ENCODE measurements at places on chromosomes 16 and 17.
A peak's percentile ranks its signal among the peaks of the same experiment; 100 is the strongest.

DNA sequence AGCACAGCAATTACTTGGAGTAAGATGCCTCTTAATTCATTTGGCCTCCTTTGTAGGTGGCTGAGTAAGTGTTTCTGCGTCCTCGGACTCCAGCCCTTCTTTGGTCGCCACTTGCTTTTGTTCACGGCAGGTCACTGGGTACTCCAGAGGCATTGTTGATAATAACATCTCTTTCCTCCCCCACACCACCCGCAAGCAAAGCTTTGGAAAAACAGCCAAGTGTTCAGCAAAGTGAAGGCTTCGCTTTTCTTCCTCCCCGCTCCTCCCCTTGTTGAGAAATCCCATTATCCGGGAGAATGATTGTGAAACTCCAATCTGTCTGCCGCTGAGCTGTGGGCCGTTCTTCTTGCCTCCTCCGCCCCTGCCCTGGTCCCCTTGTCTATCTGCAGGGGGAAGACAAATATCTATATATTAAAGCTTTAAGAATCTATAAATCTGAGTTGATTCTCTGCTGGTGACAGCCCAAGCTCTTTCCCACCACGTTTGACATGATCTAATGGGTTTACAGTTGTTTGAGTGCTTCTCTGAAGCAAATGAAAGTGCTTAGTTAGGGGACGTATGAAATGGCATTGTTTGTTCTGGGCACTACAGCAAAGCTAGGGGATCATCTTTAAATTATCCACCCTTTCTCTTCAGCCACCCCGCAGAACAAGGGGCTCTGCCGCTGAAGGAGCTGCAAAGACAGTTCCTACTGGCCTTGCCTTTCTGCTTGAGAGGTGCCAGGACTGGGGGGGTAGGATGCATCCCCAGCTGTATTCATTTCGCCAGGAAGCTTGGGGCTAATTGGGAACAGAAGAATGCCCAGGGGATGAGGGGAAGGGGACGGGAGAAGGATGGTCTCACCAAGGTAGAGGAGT, 167.1 kb downstream of the CCDC182 start:
- no peak for DNase-seq

GRCh38 chr17:10116753-10117420, 81.5 kb downstream of the GAS7 start:
- no peak for DNase-seq

DNA sequence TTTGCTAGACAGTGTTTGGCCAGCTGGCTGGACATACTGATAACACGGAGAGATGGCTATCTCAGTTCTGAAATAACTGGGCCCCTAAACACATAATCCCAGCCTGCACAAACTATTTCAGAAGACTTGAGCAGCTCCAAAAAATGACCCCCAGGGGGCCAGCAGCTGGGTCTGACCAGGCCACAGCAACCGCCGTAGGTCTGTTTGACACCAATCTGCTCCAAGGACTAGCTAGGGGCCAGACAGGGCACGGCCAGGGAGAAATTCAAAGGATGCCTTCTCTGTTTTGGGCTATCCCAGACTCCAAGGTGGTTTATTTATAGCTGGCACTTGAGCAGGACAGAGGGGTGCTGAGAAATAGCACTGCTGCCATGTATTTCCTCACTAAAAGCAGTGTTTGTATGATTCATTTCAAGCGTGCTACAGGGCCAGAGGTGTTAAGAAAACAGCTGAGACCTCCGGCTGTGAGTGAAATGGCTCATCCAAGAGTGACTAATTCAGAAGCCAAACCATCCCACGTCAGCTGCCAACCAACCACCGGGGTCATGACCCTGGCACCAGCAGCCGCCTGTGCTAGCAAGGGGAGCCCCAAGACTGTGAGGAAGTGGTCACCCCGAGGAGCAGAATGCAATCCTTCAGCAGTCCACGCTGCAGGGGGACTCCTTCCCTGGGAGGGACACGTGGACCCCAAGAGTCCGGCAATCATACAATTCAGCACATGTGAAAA, 5.7 kb downstream of the GGA2 start:
- DNase-seq: peak; percentile 91

- no peak for DNase-seq
Measured at GRCh38 chr16:26240807-26241206, 549.0 kb downstream of the HS3ST4 start.

GRCh38 chr17:81412490-81413093, 17.3 kb downstream of the BAHCC1 start:
- DNase-seq: peak; percentile 48

DNA sequence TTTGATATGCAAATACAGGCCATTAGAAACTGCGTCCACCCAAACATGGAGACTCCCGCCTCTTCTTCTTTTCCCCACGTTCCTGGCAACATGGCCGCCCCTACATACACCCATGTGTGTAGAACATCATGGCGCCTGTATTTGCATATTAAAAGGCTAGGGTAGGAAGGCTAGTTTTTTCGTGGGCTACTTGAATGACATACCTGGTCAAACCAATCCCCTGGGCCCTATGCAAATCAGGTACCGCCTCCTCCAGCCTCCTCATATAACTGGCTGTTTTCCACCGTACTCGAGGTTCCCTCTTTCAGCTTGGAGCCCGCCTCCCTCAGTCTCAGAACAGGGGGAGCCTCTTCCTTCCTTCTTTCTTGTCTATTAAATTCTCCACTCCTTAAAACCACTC, 840 bp upstream of the CD300LB start:
- DNase-seq: no peak

- no peak for DNase-seq
Measured at GRCh38 chr16:82178352-82178751, 8.3 kb upstream of the MPHOSPH6 start.

GRCh38 chr16:68704232-68704867, 32.7 kb upstream of the CDH1 start:
- DNase-seq: peak; percentile 61

DNA sequence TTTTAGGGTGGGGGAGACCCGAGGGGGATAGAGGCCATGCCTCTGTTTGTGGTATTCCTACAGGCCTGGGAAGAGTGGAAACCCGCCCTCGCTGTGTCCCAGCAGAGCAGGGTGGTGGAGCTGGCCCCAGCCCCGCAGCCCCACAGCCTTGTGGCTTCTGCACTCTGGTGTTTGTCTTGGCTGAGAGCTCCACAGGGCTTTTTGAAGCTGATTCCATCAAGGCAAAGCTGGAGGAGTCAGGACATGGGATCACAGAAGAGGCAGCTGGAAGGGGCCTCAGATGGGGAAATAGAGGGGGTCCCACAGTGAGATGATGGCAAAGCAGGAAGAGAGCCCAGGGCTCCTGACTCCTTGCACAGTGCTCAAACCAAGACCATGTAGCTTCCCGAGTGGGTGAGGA, 5.0 kb upstream of the WFIKKN2 start:
- no peak for DNase-seq

DNA sequence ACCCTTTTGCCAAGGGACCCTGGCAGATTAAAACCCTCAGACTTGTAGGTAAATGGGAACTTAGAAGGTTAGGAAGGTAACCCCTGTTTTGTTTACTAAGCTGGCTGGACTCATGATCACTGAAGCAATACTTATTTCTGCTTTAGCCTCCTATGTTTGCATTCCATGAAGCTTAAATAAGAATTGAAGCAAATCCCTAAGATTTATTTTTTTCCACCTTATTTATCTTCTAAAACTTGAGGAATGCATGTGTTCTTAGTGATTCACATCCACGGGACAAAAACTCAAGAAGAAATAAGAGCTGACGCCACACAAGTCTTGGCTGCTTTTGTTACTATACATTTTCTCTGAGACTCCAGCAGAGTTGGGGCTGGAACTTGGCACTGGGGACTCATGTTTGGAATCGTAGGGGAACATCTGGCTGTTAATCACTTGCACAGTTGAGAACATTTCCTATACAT, 35.5 kb downstream of the CLUAP1 start:
- DNase-seq: no peak

DNA sequence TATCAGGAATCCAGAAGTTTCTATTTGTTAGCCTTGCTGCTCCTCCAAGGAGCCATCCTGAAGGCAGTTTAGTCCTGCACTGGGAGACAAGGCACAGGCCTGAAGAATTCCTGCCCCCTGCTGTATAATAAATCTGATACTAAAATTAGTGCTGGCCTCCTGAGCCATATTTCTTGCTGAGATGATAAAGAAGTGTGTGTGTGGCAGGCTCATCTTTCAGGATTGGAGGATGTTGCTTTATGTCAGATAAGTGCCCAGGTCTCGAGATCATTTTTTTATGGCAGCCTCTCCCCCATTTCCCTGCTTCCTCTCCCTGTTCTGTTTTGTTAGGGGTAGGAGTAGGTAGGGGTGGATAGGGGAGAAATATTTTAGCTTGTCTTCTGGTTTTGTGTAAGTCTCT, 26.0 kb downstream of the MSI2 start:
- DNase-seq: no peak

Measured in stimulated activated CD4-positive, alpha-beta T cell treated with anti-CD3 and anti-CD28 coated beads, Interleukin-1b, Interleukin-23, amount 100 ng/mL, for 48 hours (primary cell).